ENCODE measurements at places on chromosomes 11 and 22.

- no peak for DNase-seq
Observed at GRCh38 chr11:20770414-20770946, 101.1 kb downstream of the NELL1 start.

- no peak for DNase-seq
Observed at GRCh38 chr22:49297286-49297870, 530.3 kb downstream of the BRD1 start.

DNA sequence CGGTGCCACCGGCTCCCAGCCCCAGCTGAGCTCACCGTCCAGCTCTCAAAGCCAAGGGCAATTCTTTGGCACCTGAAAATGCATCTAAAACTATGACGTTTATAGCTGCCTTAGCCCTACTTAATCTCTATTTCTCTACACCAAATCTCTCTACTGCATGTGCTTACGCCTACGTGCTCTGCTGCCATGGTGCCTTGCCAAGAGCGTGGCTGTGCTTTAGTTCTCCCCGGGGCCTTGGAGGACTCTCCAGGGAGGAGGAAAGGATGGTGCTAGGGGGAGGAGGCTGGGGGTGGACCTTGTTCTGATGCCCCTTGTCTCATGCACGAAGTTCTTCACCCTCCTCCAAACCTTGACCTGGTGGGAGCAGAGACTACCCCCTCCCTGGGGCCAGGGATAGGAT is 9.0 kb upstream of the BID start:
- no peak for DNase-seq

GRCh38 chr11:133127741-133128140 is 404.6 kb downstream of the OPCML start:
- DNase-seq: no peak

DNA sequence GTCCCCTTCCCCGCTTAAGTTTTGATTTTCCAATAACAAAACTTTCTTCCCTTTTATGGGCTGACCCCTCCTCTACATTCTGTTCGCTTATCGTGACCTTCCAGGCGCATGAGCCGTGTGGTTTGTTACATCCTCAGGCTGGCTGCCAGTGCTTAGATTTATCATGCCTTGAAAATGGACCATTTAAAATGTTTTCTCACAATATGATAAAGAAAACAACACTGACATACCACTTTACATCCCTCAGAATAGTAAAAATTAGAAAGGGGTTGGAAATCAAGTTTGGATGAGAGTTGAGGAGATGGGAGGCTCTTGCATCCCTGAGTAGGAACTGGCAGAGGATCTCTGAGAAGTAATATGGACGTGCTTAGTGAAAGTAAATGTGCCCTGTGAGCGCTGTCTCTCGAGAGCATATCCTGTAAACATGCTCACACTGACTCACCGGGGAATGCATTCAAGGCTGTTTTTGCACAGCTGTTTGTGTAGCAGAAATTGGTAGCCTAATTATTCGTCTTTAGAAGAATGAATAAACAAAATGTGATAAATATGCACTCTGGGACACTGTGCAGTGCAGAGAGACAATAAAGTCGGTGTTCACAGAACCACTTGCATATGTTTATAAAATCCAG is 17.1 kb upstream of the TOLLIP start:
- DNase-seq: no peak

DNA sequence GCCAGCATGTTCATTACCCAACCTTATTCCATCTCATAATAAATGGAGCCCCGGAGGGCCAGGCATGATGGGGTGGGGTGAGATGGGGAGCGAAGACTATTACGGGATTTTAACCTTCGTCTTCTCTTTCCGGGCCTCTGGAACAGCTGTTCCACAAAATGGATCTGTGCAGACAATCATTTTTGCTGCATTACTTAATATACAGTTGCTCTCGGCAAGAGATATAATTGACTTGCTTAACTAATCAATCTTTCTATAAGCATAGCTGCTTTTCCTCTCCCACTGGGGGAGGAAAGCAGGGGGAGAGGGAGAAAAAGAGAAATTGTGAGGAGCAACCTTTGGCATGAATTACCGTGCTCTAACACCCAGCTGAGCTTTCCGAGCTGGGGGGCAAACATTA is 440.4 kb downstream of the BUD13 start:
- no peak for DNase-seq

GRCh38 chr11:8584082-8584481 is 9.9 kb downstream of the STK33 start:
- DNase-seq: no peak

- no peak for DNase-seq
Observed at GRCh38 chr11:77381729-77382665, 80.5 kb upstream of the GDPD4 start.

DNA sequence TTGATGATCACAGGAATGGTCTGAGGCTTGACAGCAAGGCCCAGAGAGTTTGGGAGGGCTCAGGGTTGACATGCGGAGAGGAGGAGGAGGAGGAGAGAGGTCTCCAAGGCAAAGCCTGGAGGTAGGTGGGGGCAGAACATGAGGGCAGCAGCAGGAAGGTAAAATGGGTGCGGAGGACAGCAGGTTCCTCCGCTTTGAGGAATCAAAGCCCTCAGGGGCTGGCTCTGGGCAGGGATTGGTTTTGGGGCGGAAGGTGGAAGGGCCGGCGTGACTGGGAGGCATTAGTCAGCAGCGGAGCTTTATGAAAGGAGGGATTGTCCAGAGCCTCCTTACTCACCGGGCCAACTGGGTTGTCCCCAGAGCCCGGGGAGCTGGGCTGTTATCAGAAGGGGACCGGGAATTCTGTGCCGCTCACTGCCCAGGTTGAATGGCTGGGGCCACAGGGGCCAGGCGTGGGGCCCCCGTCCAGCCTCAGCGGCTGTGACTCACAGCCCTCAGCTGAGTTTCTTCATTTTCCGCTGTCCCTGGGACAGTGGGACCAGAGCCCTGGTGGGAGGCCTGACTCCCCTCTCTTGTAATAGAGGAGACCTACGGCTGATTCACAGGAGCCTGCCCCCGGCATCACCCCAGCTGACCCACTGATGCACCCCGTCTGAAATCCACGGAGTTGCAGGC is 36.2 kb downstream of the LIF start:
- DNase-seq: no peak

GRCh38 chr11:92969634-92970347 is at the start of gene MTNR1B:
TSS of gene MTNR1B (plus strand) at chr11:92969651. CDS start at chr11:92969726, 75 bp downstream.
- DNase-seq: no peak

DNA sequence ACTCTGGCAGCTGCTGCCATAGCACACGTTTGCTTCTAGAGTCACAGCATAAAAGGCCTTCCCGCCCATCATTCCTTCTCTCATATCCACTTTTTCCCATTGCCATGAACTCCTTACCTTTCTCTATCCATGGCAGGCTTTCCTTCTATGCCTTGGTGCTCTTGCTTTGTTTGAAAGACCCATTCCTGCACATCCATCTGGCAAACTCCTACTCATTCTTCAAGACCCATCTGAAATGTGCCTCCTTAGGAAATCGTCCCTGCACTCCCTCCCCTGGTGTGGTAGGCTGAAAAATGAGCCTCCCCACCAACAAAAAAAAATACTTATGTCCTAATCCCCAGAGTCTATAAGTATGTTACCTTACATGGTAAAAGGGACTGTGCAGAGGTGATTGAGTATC is 100.3 kb downstream of the TENM4 start:
- DNase-seq: no peak

DNA sequence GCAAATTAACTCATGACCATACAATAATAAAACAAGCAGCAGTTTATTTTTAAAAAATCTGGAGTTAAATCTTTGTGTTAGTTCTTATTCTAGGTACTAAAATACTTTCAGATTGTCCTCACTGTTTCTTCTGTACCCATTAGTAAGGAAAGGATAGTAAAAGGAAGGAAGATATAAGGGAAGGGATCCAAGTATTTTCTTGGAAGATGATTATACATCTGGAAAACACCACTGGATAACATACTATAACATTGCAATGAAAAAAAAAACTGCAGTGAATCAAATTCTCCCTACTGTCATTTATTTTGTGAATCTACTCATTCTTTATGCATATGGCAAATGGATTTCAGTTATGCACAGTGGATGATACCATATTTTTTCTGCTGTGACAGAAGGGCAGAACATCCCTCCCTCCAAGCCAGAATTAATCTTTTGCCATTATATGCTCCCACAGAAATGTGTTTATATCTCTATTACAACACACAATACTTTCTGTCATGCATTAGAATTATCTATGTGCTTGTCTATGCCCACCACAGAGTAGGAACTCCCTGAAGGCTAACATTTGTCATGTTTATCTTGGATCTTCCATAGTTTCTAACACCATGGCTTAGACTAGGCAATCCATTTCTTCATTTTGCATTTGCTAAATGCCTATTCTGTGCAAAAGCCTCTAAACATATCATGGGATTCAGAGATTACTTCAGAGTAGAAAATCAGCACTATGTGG is 282.3 kb upstream of the CTSC start:
- DNase-seq: no peak

DNA sequence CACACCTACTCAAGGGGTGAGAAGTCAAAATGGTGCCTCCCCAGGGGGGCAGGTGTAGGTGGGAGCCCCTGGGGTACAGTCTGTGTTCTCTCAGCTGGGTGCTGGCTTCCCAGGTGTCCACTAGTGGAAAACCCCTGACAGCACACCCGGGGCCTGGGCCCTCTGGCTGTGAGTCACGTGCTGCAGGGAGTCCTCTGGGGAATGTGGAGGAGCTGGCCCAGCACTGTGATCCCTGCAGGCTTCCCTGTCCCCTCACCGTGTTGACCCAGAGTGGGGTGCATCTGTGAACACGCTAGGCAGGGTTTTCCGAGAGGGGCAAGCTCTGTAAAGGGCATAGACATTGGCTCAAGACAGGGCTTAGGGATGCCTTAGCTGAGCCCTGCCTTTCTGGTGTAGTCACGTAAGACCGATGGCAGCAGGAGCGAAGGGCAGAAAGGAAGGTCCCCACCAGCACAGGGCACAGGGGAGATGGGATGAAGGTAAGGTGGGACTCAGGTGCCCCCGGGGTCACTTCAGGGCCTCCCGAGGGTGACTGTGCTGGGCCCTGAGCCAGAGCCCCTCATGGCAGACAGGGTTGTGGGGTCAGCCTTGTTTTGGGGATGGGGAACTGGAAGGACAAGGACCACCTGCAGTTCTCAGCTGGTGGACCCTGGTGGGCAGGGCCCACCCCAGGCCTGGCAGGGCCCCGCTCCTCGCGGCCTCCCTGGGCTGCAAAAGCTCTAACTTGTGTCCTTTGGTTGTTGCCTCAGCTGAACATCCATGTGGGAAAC is 14.1 kb downstream of the DERL3 start:
- no peak for DNase-seq

DNA sequence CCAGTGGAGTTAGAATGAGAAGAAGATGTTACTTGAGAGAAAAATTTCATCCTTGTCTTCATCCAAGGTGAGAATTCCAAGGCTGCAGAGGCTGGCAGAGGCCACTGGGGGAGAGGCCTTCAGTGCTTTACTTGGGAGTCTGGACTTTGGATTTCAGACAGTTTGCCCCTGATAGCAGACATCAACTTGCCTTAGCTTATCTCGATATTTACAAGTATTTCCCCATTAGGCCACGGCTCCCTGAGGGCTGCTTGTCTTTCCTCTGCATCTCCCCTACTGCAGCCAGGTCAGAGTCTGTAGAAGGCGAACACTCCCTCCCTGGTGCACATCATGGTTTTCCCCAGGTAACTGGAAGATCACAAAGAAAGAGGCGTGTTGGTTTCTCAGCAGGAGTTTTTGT is 29.9 kb upstream of the BSX start:
- DNase-seq: no peak

DNA sequence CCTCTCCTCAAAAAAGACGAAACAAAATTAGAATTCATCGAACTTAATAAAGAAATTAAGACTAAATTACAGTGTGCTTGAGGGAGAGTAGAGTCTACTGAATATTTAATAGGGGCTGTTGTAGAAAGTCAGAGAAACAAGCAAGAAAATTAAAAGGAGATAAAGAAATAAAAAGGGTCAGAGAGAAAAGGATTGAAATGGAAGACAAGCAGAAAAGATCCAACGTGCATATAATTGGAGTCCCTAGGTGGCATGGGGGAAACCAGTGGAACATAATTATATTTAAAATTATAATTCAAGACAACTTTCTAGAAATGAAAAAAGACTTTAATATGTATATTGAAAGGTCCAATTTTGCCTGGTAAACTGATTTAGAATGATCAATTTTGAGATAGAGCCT is 74.3 kb downstream of the ACER3 start:
- DNase-seq: no peak

DNA sequence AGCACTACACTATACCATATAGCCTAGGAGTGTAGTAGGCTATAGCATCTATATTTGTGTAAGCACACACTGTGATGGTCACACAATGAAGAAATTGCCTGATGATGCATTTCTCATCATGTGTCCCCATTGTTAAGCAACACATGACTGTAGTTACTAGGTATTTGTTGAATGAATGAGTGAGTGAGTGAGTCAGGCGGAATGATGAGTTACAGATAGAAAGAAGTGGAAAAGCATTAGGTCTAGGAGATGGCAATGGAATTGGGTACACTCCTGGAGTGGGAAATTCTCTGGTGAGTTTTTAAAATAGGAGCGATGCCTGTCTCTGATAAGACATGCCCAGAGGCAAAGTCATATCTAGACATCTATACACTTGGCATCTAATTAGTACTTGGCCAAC is 160.5 kb upstream of the TBCEL start:
- DNase-seq: no peak

- DNase-seq: peak; percentile 7
Observed at GRCh38 chr11:72482211-72482812, 48.0 kb upstream of the CLPB start.

- DNase-seq: no peak
Observed at GRCh38 chr11:17547932-17548331, 873 bp downstream of the OTOG start.

- DNase-seq: no peak
Observed at GRCh38 chr11:73956876-73957653, 6.2 kb downstream of the DNAJB13 start.

DNA sequence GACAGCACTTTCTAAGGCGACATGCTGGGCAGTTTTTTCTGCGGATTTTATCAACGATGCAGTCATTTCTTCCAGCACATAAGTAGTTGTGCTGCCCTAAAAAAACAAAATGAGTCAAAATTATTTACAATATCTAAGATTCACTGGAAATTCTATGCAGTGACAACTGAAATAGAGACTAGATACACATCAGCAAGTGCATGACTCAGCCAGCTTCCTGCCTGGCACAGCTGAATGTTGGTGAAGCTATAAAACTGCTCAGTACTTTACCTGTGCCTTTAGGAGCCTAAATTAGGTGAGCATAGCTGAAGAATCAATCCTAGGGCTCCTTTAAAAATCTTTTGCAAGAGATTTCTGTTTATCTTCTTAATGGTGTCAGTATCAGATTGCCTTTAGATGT is 37.8 kb downstream of the PGR start:
- no peak for DNase-seq

GRCh38 chr22:35542939-35543516 is 2.4 kb downstream of the RASD2 start:
- DNase-seq: no peak

DNA sequence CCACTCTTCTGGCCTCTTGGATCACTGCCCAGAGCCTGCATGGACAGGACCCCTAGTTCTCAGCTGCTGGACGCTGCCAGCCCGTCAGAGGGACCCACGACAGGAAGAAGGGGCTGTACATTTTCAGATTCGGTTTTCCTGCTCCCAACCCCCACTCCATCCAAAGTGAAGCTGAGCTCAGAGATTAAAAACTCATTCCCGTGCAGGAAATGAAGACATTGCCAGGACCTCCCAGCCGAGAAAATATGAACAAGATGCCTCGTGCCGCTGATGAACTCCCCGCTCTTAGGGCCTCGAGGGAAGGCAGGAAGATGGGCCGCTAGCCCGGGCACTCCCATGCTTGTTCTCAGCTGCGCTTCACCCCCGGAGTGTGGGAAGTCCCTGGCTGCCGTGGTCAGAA is 36.1 kb downstream of the RPUSD4 start:
- DNase-seq: no peak

- no peak for DNase-seq
Observed at GRCh38 chr11:44915621-44916020, 35.1 kb downstream of the TP53I11 start.

Measured in stimulated activated CD4-positive, alpha-beta T cell treated with anti-CD3 and anti-CD28 coated beads, Interleukin-15, amount 100 ng/mL, for 1 hour (primary cell).